ENCODE measurements at places on chromosomes 7 and 10.

DNA sequence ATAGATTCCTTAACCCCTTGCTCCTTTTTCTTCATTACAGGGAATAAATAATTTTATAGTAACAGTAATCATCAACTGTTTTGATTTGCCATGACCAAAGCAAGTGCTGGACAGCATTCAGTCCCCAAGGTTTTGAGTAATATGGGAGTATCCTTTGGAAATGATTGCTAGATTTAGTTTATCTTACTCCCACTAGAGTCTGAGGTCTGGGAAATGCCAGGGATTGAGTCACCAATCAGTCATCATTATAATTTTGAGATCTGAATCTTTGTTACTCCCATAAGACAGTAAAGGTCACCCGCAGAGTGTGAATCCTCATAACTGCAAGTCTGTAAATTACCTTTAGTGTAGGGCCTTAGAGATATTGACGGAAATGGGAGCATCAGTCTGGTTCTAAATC lies 133.7 kb upstream of the SEMA3E start:
- no peak for DNase-seq

- no peak for DNase-seq
These were observed 31.6 kb upstream of the KCNIP2 start for GRCh38 chr10:101875068-101875688.

- no peak for DNase-seq
These were observed 46.0 kb downstream of the ATAD1 start for GRCh38 chr10:87771871-87772500.

DNA sequence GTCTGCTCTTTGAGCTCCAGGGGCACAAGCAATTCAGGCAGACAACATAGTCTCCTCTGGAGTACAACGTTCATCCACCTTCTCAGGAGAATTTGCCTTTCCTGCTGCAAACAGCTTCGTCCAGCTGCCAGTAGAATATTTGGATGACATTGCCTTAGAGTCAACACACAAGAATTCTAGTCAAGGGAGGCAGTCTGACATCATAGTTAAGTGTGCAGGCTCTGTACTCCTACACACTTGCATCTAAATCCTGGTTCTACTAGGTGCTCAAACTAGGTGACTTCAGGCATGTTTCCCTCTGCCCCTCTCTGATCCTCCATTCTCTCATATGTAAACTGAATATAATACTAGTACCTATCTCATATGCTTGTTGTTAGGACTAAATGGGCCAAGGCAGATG lies 314.8 kb downstream of the HPSE2 start:
- DNase-seq, result no peak

DNA sequence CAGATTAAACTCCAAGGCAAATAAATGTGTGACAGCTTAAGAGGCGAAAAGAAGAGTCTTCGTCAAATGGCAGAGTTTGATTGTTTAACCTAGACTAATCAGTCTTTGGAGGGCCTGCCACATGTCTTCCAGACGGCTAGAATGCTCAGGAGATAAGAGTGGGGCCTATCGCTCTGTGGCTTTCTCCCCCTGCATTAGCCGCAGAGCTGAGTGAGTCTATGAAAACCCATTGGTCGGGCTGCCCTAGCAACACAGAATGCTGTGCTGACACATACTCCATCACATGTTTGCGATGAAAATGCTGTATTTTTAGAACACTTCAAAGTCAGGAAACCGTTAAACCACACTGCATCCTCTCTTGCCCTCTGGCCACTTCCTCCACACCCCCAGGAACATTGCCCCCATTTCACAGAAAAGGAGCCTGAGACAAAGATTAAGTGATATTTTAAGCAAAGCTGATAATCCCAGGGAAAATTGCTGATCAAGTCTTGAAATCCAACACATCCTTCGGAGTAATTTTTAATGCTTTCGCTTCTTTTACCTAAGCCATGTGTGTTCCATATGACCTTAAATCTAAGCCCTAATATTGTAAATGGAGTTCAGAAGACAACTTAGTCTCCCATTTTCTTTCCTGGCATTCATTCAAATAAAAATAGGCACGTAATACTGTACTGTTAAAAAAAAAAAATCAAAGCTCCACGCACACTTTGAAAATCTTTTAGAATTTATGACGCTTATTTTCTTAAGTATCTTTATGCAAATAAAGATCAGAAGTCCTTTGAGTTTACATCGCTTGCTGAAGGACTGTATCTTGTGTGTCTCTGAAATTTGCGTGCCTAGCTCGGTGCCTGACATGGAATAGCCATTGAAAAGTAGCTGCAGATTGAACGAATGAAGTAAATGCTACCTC lies 161.2 kb downstream of the CELF2 start:
- DNase-seq, result no peak

DNA sequence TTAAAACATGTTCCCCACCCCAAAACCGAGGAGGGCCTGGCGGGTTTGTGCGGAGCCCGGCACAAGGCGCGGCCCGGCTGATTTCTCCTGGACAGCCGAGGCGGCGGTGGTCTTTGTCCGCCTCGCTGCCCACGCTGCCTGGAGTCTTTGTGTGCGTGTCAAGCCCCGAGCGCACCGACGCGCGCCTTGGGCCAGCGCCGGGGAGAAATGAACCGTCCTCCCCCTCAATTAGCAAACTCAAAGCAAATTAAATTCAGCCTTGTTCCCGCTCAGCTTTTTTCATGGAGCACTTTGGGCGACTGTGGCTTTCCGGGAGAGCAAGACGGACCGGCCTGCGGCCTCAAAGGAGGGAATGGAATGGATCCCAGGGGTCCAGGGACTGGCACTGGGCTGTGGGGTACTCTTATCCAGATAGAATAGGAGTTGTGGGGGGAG lies 4.1 kb downstream of the EMX2 start:
- no peak for DNase-seq

DNA sequence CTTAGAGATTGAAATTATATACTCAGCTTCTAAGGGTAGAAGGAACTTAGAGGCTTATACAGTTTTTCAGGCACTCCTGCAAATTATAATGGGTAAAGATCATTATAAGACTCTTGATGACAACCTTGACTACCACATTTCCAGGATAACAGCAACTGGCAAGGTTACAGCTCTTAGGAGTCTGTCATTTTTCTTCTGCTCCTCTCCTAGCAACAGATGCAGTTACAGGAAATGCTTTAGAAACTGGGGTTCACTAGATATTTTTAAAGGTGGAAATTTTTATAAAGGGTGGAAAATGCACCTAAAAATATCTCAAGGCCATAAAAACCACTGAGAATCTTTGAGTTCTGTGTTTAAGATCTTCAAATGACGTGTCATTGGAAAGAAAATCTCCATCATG lies 185.8 kb downstream of the RELN start:
- no peak for DNase-seq

DNA sequence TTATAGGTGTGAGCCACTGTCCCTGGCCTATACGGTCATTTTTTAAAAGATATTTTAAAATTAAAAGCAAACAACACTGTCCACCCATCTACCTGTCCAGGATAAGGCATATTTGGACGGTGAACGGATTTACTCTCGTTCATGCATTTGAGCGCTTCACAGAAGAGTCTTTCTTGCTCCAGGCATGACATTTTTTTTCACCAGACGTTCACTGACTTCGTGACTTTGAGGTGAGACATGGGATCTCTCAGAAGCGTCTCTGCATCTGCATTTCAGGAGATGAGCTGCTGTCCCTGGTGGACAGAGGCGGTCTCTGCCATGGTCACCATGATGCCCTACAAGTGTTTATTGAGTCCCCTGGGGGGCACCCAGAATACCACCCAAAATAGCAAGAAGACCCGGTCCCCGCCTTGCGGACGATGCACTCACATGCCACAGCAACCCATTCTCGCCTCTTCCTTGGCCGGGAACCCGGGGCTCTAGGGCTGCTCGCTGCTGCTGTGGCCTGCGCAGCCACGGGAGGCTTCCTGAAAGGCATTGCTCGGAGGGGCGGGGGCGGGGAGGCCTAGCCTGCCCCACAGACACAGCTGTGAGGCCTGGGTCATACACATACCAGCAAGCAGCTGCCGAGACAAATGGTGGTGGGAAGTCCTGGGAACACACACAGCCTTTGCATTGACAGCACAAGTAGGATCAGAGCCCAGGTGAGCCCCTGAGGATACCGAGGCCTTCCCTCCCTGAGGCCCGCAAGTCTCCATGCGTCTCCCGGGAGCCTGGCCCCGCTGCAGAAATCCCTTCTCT lies 84.4 kb downstream of the RGS10 start:
- no peak for DNase-seq

DNA sequence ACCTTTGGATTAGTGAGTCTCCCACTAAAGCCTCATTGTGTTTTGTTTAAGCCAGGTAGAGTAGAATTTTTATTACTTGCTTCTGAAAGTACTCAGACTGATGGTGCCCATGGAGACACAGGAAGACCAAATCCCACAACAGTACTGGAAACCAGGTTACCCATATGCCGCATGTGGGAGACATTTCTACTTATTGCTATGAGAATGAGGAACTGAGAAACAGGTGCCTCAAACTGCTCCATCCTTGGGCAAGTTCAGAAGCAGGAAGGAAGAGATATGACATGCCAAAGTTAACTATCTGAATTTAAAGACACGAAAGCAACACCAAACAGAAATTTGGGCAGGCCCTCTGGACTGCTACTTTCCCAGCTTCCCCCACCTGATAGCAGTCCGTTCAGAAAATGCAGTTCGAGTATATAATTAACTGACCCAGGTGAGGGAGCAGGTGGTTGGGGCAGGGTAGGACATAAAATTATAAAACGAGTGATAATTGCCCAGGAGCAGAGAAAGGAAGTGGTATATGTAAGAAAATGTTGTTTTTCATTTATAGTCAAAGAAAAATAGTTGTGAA lies 382.3 kb upstream of the MTPN start:
- DNase-seq, result no peak

GRCh38 chr7:5020098-5020497 lies 25.6 kb upstream of the RBAK start:
- DNase-seq, result no peak

GRCh38 chr10:68099736-68100135 lies 9.6 kb upstream of the MYPN start:
- DNase-seq, result no peak

- DNase-seq, result no peak
These were observed 10.1 kb downstream of the PON2 start for GRCh38 chr7:95424716-95425115.

DNA sequence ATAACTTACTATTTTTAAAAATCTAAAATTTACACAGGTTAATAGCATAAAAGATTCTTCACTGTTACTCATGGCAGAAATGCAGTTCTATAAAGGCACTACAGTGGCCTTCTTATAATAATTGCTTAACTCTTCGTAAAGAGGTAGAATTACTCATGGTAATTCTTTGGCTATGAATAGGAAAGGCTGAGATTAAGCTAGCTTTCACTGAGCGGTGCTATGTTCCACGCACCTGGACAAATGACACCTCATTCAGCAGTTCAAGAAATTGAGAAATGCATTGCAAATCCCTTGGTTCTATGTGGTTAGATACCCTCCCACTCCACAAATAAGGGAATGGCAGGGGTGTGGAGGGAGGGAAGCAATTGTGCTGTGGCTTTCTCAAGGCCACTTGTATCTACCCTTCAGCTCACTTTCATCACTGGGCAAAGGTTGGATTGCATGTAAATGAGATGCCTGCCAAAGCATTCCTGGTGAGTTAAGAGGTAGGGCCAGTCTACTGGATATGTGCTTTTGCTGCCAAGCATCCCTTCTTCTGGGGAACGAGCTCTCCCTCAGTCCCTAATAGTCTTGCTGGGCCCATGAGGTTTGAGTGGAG lies 210.9 kb downstream of the TEX36 start:
- no peak for DNase-seq

GRCh38 chr7:50142425-50143017 lies 49.5 kb upstream of the ZPBP start:
- peak; percentile 7 for DNase-seq

GRCh38 chr10:16820421-16820820 lies 3.2 kb upstream of the RSU1 start:
- no peak for DNase-seq

DNA sequence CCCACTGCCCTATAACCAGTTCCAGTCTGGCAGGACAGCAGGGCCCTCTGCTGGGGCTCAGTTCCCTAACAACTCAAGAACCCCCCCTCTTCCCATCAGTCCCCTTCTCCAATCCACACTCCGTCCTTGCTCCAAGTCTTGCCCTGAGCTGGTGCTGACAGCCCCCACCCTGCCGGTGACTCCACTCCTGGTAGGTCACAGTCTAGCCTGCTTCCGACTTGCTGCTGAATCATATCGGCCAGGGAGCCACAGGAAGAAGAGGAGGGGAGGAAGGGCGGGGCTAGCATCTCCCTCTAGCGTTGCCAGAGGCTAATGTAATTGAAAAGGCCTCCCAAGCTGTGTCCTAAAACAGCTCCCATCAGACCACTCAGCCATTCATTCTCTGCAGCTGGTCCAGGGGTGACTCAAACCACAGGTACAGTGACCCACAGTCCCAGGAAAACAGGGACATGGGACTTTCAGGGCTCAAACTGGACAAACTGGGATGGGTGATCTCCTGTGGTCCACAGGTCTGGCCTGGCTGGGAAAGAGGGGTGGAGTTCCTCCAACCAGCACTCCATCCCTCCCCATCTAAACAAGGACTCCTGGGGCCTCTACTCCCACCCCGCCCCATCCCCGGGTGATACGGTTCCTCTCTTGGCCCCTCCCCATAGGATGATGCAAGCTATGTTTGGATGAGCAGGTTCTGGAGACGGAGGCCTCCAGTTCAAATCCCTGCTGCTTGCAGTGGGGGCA lies 158.8 kb downstream of the SH3PXD2A start:
- peak; percentile 62 for DNase-seq

DNA sequence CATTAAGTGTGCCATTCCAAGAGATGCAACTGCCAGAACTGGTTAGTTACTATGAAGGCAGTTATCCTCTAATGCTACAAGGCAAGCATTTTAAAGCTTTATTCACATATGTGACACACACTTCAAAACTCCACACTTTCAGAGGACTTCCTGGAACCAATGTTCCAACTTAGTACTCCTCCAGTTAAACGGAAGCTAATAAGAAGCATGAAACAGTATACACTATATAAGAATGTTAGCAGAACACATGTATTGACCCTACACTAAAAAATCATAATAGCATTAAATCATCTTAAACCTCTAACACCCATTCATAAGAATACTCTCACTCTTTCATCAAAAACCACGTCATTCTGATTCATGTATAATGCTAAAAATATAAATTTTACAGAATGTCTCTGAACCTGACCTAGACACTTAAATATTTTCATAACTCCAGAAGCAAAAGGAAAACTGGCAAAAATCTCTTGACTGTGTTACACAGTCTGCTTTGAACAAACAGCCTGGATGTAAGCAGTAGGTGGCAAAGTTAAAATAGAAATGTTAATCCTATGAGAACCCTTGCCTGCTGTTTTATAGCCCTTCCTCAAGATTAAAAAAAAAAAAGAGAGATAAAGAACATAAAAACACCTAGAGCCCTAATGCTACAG lies 135.0 kb downstream of the SEMA3C start:
- DNase-seq, result no peak
